ENCODE measurements at places on chromosomes 4 and X.

- no peak for DNase-seq
Observed at GRCh38 chr4:52071791-52072546, 20.9 kb downstream of the SPATA18 start.

DNA sequence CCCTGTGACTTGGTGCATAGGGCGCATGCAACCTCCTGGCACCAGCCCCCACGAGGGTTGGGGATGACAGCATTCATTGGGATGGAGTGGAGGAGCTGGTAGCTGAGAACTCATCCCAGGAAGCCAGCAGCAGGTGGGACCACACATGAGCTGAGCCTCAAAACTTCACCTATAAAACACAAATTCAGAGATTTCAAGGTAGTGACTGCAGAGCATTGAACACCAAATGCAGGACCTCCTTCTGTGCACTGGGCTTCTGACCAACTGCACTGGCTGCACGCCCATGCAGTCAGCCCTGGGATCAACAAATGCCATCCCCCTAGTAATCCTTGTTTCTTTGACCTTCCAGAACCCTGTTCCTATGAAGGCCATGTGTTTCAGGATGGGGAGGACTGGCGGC is 197.8 kb downstream of the FRAS1 start:
- DNase-seq: no peak

DNA sequence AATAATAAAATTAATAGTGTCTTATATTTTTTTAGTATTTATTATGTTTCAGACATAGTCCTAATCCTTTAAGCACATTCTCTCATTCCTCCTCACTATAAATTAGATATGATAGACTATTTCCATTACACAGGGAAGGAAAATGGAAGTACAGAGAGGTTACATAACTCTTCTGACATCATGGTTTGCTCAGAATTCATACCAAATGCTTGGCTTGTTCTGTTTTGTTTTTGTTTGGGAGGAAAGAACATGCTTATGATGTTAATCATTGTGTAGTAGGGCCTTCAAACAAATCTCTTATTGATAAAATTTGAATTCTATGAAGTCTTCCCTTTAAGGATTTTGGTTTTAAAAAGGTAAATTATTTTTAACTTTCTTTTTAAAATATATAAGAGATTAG is 59.5 kb downstream of the RXFP1 start:
- no peak for DNase-seq

DNA sequence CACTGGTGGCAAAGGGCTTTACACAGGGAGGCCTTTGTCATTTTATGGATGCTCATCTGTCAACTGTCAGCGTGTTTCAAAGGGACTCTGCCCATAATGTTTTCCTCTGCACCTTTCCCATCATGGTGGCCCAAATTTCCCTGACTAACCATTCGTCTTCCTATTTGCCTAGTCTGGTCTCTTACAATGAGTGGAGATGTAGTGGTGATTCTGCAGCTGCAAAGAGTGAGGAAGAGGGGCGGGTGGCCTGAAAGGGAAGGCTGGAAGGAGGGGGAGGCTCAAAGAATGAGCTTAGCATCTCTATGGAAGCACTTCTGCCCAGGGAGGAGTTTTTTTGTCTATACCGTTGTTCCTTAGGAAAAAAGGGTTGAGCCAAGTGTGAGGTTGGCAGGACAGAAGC is 447.5 kb downstream of the NKX6-1 start:
- no peak for DNase-seq

DNA sequence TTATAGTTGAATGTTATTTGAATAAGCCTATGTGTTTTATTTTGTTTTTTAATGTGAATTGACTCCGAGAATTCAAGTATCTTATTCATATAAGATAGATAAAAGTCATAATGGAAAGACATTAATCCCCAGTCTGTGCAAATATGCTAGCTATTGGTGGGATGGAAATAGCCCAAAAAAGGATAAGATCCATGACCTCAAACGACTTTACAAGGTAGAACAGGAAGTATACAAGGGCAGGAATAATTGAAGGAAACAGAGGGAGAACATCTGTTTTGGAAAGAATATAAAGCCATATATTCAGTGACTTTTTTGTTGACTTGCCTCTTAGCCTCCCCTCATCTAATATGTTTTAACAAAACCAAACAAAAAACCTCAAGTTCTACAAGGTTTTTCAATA is 9.0 kb downstream of the ABCE1 start:
- DNase-seq: no peak

- peak; percentile 16 for DNase-seq
Observed at GRCh38 chr4:31803526-31804195, 1083.5 kb downstream of the PCDH7 start.

- no peak for DNase-seq
Observed at GRCh38 chr4:119750771-119751170, 122.2 kb upstream of the PDE5A start.

GRCh38 chr4:55154933-55155332 is 29.5 kb upstream of the KDR start:
- DNase-seq: no peak

DNA sequence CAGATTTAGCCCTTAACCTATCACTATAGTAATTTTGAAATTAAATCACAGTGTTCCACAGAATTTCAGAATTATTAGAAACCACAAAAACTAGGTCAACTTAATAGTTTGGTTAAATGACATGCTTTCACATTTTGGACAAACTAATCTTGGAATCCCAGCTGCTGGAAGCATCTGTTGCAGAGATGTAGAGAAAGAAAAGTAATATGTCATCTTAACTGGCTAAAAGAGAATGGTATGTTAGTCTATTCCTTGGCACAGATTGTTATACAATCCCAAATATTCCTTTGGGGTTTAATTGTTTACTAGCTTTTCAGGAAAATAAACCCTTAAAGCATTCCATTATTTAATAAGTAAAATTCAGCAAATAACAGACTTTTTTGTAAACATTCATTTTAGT is 519.9 kb downstream of the IL15 start:
- no peak for DNase-seq

DNA sequence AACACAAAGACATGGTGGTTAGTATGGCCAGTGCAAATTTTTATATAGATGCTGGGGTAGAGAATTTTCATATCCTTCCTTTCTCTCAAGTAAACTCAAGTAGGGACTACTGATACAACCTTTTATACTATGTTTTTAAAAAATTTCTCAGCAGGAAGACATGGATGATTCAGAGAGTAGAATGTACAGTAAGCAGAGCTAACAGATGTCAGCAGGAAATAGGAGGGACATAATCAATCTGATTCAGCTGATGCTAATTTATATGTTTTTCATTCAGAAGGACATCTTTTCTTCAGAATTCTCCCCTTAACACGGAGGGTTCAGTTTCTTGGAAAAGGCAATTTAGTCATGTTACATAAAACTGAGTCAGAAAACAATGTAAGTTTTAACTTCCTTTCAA is 95.4 kb downstream of the GRIA2 start:
- peak; percentile 20 for DNase-seq

GRCh38 chr4:186644737-186645261 is 78.9 kb downstream of the FAT1 start:
- no peak for DNase-seq

DNA sequence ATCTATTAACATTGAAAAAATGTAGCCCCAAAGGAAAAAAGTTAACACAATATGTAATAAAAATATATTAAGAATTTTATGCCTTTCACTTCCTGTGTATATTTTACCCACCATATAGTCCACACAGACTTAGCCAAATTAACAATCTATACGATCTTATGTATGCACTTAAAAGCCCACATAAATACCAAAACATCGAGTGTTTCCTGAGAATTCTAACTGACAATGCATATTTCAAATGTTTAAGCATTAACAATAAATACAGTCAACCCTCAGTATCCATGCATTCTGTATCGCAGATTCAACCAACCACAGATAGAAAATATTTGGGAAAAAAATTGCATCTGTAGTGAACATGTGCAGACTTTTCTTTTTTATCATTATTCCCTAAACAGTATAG is 226.8 kb downstream of the COL25A1 start:
- DNase-seq: peak; percentile 75

DNA sequence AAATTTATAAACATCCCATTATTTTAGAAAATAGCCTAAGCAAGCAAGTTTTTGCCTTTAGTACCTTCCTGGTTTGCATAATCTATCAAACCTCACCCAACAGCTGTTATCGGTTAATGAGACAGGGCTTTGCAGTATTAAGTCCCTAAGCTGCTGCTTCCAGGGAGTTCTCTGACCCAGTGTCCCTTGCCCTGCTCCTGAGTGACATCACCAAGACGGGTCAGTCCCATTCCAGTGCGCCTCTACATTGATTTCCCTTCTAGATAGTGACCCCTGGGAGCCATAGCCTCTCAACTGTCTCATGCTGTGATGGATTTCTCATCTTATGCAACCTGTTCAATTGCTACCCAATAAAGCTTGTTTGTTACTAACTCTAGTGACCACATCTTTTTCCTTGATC is 410.4 kb downstream of the SPOCK3 start:
- DNase-seq: no peak

DNA sequence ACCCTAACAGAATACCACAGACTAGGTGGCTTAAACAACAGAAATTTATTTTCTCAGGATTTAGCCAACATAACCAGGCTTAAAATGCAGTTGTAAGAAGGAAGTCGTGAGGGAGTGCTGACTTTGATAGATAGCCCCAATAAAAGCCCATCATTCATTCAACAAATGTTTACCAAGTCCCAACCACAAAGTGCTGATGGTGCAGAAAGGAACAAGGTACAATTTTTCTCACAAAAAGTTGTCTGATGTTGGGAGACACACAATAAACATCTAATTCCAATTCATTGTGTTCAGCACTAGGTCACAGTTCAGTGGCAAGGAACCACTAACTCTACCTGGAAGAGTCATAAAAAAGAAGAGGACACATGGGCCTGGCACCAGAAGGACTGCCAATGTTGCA is 42.2 kb downstream of the AKAP4 start:
- DNase-seq: no peak

- no peak for DNase-seq
Observed at GRCh38 chr4:55008166-55009056, 117.0 kb downstream of the KDR start.

DNA sequence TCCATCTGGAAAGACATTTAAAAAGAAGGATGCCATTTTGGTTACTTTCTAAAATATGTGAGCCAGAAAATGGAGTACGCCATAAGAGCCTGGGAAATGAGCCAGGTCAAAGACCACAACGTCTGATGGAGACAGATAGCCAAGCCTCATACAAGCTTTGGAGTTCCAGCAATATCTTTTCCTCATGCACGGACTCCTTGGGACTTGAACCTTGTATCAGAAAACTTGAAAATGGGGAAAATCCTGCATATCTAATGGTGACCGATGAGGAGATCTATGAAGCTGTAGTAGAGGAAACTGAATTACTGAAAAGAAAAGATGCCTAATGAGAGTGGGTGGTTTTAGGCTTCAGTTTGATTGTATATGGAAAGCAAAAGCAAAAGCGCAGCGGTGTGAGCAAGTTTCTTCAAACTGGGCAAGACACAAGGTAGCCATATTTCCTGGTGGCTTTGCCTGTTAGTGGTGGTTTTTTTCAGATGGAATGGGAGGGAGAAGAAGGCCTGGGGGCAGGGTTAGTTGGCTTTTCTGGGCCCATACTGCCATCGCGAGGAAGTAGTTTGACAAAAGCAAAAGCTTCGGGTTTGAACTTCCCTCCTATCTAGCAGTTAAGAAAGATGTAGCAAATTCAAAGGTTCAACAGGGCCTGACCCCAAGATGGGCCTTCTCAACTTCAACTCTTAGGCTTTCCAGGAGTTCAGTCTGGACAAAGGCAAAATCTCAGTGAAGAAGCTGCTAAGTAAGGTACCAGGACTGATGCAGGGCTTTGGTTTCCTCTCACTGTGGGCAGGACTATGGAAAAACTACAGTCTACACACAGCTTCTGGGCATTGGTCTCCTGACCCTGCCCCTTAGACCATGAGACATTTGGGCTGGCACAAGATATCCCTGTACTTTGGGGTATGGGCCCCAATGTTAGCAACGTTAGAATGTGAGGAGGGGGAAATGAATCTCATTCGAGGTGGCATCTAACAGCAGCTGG is 210.0 kb upstream of the STK26 start:
- no peak for DNase-seq

- no peak for DNase-seq
Observed at GRCh38 chr4:93461541-93461940, 367.0 kb upstream of the ATOH1 start.

- peak; percentile 55 for DNase-seq
Observed at GRCh38 chr4:146981651-146982050, 36.0 kb upstream of the TTC29 start.

- no peak for DNase-seq
Observed at GRCh38 chr4:177287255-177287654, 22.4 kb upstream of the NEIL3 start.

- DNase-seq: no peak
Observed at GRCh38 chr4:89331197-89331596, 23.6 kb upstream of the GPRIN3 start.

DNA sequence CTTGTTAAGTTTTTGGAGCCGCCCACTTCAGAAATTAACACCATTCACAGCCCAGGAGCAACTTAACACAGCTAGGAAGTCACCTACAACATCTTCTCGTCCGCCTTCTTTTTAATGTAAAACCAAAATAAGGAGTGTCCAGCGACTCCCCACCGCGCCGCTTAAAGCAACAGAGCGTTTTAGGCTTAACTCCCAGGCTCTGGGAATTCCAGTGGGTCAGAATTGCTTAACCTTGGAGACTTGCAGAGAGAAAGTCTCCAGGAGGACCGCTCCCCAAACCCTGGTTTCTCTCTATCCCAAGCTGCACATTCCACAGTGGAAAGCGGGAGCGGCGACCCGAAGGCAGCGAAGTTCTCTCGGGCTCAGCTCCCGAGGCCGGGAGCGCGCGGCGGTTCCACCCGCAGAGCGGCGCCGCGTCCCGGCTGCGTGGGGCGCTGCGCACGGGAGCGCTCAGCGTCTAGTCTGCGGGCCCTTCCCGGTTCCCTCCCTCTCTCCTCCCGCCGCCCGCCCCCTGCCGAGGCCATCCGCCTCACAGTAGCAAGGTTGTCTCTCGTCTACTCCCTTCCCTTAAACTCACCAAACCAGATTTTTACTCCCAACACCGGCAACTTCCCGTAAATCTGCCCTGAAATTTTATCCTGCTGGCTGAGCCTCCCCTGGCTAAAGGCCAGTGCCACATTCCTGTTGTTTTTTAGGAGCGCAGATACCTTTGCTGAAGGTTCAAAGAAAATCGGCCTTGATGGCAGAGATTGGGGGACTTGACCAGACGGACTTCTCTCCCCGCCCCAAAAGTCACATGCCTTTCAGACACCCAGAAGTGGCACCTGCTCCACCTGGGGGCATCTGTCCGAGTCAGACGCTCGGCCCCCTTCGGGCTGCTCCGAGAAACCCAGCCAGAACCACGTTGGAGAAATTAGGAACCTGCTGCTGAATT is at the start of gene RBM47:
RBM47 (minus strand) TSS at position 464 of the 934 bp plus-strand sequence. CDS start 190,971 bp downstream, outside the sequence.
- peak; percentile 44 for DNase-seq
